Kidney epithelial cell (primary cell): ENCODE measurements at places on chromosomes 11 and 22.

- DNase-seq = no peak
These were observed 26.3 kb downstream of the KCNJ1 start for GRCh38 chr11:128840783-128841182.

DNA sequence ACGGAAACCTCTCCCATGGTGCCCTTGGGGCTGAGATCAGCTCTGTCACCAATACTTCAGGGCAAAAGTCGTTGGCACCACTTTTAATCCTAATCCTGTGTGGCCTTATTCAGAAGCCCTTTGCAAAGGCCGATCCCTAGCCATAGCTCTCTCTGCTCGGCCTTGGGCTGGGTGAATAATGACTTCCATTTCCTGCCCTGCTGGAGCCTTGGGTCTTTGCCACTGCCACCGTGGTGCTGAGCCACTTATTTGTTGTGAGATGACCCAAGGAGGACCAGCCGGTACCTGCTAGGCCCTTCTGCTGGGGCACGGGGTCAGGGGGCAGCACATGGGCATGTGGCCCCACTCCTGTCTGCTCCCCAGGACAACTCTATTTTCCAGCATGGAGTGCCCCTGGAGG, 188.2 kb downstream of the ST3GAL4 start:
- no peak for DNase-seq

DNA sequence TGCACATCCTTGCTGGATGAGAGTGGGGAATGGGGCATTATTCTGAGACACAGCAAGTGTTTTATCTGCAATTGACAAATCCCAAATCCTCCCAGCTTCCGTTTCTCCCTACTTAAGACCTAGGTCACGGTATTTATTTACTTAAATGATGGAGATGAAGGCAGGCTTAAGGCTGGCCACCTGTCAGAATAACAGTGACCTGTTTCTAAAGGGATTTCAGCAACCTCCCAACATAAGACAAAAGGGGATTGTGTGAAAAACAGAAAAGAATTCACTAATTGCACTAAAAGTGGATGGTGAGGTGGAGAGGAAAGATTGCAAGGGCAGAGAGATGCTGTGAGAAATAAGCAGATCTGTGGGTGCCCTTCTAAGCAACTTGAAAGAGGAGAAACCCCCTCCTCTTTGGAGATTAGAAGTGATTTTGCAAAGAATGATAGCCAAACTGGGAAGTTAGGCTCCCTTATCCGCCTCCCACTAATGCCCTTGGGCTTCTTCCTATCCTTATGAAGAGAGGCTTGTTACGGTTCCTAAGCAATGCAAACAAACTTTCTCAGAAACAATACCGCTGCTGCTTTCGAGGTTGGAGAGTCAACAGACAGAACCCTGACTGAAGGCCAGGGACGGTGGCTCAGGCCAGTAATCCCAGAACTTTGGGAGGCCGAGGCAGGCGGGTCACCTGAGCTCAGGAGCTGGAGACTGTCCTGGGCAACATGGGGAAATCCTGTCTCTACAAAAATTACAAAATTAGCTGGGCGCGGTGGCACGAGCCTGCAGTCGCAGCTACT, 84.3 kb downstream of the ARL14EP start:
- DNase-seq = no peak

DNA sequence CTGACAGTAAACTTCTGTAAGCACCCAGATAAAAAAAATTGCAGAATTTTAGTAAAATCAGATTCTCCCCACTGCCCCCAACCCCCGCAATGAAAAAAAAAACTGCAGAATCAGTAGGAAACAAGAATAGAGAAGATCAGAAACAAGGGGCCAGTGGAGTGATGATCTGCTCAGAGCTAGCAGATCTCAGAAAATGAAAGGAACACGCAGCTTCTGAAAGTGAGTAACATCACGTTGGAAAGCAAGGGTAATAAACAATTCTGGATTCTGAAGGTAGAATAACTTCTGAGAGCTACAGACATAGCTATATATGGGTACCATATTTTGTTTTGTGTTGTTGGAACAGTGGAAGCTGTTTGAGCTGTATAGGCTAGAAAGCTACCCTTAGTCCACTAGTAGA, 23.2 kb downstream of the ACAT1 start:
- no peak for DNase-seq

DNA sequence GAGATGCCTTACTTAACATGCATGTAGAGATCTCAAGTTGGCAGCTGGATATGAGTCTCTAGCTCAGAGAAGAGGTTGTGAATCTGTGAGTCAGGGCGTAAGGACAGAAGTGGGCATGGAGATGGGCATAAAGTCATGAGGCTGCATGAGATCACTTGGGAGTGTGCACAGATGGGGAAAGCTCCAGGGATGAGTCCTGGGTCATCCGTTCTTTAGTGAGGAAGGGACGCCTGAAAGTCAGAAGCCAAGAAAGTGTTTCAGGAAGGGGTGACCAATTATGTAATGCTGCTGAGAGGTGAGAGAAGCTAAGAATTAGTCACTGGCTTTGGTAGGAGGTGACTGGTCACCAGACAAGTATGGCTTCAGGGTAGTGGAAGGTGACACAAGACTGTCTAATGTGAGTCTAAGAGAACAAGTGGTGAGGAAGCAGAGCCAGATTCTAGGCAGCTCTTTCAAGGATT, 6.7 kb downstream of the ACP2 start:
- no peak for DNase-seq
